Muscle of leg (tissue), 16 donors: ENCODE measurements at places on chromosomes 1 and 21. TPM values are rescaled to one million over a fixed set of nuclear protein-coding genes. Genes with fewer than 3 reads are reported as not detected.

SPRR3 gene
- 38.9 TPM for polyA plus RNA-seq

GRCh38 chr1:90713741-90714509, 3.2 kb downstream of the BARHL2 start:
- H3K4me1 ChIP-seq: peaks cover 24% of the 10 kb centered on the region
- H3K4me3 ChIP-seq: no peak overlapping the region
- no peak overlapping the region for H3K27ac ChIP-seq

DNA sequence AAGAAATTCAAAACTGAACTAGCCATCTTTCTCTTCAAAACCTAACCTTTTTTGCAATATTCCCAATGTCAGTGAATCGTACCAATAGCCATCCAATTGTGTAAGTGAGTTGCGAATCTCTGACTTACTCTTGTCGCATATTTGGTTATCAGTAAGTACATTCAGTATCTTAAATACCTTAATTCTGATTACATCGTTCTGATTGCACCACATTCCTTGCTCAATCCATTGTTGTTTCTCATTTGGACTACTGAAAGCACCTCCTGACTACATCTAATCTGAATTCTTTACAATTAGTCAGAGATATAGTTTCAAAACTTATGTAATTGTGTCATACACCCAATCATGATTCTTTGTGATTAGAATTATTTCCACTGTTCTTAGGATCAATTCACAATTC, 16.8 kb upstream of the BRINP3 start:
- no peak for DNase-seq
- H3K36me3 ChIP-seq: no peaks in the 10 kb centered on the region
- no peak overlapping the region for H3K27ac ChIP-seq
- H3K4me1 ChIP-seq: no peaks in the 10 kb centered on the region

DNA sequence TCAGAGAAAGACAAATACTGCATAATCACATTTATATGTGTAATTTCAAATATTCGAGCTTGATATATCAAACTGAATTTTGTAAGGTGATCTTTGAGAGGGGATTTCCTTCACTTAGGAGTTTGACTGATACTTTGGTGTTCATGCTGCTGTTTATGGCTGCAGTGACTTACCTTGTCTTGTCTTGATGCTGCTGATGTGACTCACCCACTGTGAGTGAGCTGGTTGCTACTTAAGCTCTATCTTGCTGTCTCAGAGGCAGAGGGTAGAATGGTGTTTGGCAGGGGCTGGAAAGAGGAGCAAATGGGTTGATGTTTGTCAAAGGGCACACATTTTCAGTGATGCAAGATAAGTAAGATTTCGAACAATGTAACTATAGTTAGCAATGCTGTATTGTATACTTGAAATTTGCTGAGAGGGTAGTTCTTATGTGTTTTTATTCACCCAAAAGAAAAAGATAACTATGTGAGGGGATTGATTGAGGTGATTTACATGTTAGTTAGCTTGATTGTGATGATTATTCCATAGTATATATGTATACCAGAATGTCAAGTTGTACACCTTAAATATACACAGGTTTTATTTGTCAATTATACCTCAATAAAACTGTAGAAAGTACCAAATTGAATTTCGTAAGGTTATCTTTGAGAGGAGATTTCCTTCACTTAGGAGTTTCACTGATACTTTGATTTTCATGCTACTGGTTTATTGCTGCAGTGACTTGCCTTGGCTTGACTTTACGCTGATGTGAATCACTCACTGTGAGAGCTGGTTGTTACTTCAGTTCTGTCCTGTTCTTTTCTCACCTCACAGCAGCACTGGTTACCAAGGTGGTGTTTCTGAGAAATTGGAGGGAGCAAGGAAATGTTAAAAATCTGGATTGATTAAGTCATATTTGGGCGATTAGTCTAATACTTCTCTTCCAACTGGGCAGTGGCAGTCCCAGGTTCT, 94.5 kb upstream of the SLC5A9 start:
- no peak for DNase-seq
- no peaks in the 10 kb centered on the region for H3K27me3 ChIP-seq
- H3K27ac ChIP-seq: no peak overlapping the region
- H3K36me3 ChIP-seq: no peaks in the 10 kb centered on the region
- H3K4me3 ChIP-seq: no peak overlapping the region
- no peaks in the 10 kb centered on the region for H3K4me1 ChIP-seq

ETV3L gene
- polyA plus RNA-seq: not detected

DNA sequence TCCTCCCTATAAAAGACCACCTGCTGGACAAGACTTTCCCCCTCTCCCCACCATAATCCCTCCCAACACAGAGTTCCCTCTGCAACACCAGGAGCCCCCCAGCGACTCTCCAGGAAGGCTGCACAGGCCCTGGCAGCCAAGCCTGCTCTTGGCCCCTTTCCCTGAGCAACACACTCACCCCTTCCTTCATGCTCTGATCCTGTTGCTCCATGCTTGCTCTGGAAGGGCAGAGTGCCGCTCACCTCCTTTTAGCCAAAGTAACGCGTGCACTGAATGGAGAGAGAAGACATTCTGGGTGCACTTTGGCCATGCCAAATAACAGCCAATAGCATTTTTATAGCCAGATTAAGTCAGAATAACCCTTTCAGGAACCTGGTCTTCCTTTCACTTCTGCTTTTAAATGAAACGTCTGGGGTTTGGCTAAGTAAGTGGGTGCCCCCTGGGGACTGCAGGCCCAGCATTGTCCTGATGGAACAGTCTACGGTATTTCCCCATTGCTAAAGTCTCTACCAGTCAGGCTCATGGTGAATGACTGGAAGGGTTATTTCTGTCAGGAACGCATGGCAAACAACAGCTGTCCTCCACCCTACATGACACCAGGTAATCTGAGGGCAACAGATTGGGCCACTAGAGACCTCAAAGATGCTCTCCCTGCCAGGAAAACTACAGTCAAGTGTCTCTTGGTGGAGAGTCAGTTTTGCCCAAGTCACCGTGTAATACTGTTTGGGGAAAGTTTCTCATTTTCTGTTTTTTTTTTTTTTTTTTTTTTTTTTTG, at the start of gene SLC2A5:
Gene SLC2A5, minus strand, starts transcription at position 310 of the 775 bp plus-strand sequence. Its CDS starts 99 bp downstream, at position 211.
- peak within 1 kb of the TSS; percentile 4 for H3K4me3 ChIP-seq
- peak within 1 kb of the TSS; percentile 84 for H3K27ac ChIP-seq
- peak; percentile 59 for DNase-seq
- H3K36me3 ChIP-seq: no peaks in the 10 kb centered on the region
- peaks cover 31% of the 10 kb centered on the region for H3K4me1 ChIP-seq
- no peaks in the 10 kb centered on the region for H3K27me3 ChIP-seq

GRCh38 chr21:16583556-16583955, 853.8 kb downstream of the USP25 start:
- H3K4me3 ChIP-seq: no peak overlapping the region
- H3K27me3 ChIP-seq: no peaks in the 10 kb centered on the region
- DNase-seq: no peak
- H3K27ac ChIP-seq: no peak overlapping the region
- H3K36me3 ChIP-seq: no peaks in the 10 kb centered on the region
- H3K4me1 ChIP-seq: peaks cover 18% of the 10 kb centered on the region

DIO1 gene
- polyA plus RNA-seq: 0.10 TPM

CD160 gene
- polyA plus RNA-seq: 0.10 TPM

GRCh38 chr1:109133815-109134214, 19.9 kb downstream of the ELAPOR1 start:
- H3K27ac ChIP-seq: no peak overlapping the region
- no peaks in the 10 kb centered on the region for H3K4me1 ChIP-seq
- no peaks in the 10 kb centered on the region for H3K36me3 ChIP-seq

- H3K4me1 ChIP-seq: peaks cover 3% of the 10 kb centered on the region
- no peak for DNase-seq
- H3K27me3 ChIP-seq: peaks cover 4% of the 10 kb centered on the region
- H3K36me3 ChIP-seq: no peaks in the 10 kb centered on the region
- no peak overlapping the region for H3K27ac ChIP-seq
Observed at GRCh38 chr1:63916485-63917360, 142.9 kb downstream of the ROR1 start.

GRCh38 chr1:89273324-89273778, 691 bp upstream of the GBP5 start:
- H3K27ac ChIP-seq: no peak overlapping the region
- no peak for DNase-seq
- no peak overlapping the region for H3K4me3 ChIP-seq
- H3K4me1 ChIP-seq: no peaks in the 10 kb centered on the region
- H3K27me3 ChIP-seq: no peaks in the 10 kb centered on the region

BACE2 gene
- polyA plus RNA-seq: 41.3 TPM

LCE6A gene
- polyA plus RNA-seq: not detected

GRCh38 chr1:18293291-18293690, 185.7 kb downstream of the IGSF21 start:
- no peak overlapping the region for H3K4me3 ChIP-seq
- no peak for DNase-seq
- H3K4me1 ChIP-seq: no peaks in the 10 kb centered on the region
- no peaks in the 10 kb centered on the region for H3K36me3 ChIP-seq
- no peak overlapping the region for H3K27ac ChIP-seq

PGM1 gene
- polyA plus RNA-seq: 60.0 TPM

DNA sequence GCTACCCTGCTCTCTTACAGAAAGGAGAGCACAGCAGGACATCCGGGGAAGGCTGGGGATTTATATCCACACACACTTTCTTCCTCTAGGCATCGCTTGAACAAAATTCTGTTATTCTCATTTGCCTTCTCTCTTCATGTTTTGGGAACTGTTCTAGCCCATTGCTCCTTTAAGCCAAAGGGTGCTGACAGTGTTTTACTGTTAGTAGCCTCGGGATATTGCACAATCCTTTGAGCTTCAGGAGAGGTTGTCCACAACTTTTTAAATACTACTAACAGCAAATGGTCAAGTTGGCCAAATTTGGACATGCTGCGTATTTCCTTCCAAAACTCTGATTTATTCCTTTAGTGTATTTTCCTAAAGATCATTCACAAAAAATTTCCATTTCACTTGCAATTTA, 579.2 kb upstream of the RGS18 start:
- H3K27me3 ChIP-seq: no peaks in the 10 kb centered on the region
- no peaks in the 10 kb centered on the region for H3K36me3 ChIP-seq
- no peak overlapping the region for H3K27ac ChIP-seq
- peak; percentile 44 for DNase-seq
- H3K4me3 ChIP-seq: no peak overlapping the region

GRCh38 chr1:211650904-211651303, 24.5 kb downstream of the NEK2 start:
- no peak overlapping the region for H3K27ac ChIP-seq
- no peaks in the 10 kb centered on the region for H3K36me3 ChIP-seq
- H3K27me3 ChIP-seq: no peaks in the 10 kb centered on the region
- DNase-seq: no peak
- H3K4me3 ChIP-seq: no peak overlapping the region

DNA sequence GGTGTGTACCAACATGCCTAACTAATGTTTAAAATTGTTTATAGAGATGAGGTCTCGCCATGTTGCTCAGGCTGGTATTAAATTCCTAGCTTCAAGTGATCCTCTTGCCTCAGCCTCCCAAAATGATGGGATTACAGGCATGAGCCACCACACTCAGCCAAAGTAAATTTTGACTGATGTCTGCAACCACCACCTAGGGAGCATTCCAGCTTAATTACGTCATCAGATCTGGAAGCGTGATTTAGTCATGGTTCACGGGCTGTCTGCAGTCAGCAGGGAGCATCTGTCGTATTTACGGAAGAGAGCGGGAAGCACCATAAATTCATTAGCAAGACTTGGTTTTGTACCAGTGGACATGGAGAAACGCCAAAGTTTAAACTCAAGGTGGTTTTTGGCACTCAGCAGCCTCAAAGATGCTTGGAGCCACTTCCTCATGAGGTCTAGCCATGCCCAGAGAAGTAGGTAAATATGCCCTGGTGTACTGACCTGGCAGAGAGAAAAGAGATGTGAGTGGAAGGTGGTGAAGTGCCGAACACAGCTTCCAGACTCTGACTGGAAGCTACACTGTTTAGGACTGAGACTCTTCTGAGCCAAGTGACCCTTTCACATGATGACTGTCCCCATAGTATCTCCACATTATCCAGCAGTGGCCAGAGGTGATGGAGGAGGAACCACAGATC, 60.8 kb upstream of the SLC35F3 start:
- DNase-seq: no peak
- no peak overlapping the region for H3K4me3 ChIP-seq
- no peaks in the 10 kb centered on the region for H3K27me3 ChIP-seq
- no peaks in the 10 kb centered on the region for H3K4me1 ChIP-seq

- H3K36me3 ChIP-seq: no peaks in the 10 kb centered on the region
- no peaks in the 10 kb centered on the region for H3K27me3 ChIP-seq
- no peak overlapping the region for H3K27ac ChIP-seq
- H3K4me3 ChIP-seq: no peak overlapping the region
Observed at GRCh38 chr1:41907446-41907845, 11.3 kb downstream of the HIVEP3 start.

DNA sequence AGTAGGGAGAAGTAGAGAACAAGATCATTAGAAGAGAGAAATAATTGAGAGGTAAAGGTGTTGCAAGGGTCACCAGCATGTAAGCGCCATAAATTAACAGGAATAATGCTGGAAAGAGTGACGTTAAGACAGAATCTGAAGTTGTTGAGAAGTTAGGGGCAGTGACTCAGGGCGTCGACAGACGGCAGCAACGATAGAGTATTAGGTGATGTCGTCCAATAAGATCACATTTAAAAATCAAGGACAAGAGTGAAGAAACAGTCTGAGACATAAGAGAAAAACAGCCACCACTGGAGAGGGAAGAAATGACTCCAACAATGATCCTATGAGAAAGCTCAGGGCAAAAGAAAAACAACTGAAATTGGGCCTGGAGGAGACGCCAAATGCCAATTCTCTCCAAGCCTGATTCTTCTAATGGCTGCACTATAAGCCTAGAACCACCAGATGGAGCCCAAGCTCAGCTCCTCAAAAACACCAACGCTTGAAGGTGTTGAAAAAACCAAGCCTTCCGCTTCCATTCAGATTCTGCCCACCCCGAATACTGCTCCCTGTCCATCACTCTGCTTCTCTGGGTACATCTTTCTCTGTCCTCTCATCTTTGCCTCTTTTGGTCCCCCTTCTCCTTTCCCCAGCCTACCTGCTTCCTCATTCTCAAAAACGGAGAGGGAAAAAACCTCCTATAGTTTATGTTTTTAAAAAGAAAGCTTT, 70.0 kb downstream of the LUZP1 start:
- H3K36me3 ChIP-seq: peaks cover 10% of the 10 kb centered on the region
- H3K4me1 ChIP-seq: peaks cover 6% of the 10 kb centered on the region
- no peaks in the 10 kb centered on the region for H3K27me3 ChIP-seq
- H3K4me3 ChIP-seq: no peak overlapping the region

DNA sequence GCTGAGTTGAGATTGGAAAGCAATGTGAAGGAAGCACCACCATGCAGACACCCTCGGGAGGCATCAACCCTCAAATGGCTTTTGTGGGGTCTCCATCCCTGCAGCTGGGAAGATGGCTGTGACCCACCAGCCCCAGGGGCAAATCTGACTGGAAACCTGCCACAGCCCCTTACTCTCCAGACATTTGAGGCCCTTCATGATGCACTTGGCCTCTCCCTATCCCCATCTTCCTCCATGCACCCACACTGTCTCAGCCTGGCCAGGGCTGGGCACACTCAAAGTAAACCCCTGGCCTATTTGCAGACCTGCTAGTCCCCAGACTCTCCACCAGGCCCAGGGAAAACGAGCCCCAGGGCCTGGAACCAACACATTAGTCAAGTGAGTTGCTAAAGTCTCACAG, 205.2 kb downstream of the MATN1 start:
- no peaks in the 10 kb centered on the region for H3K36me3 ChIP-seq
- H3K4me1 ChIP-seq: peaks cover 14% of the 10 kb centered on the region
- no peak for DNase-seq
- no peak overlapping the region for H3K4me3 ChIP-seq

GRCh38 chr1:23558140-23558871, 995 bp downstream of the ID3 start:
- H3K4me3 ChIP-seq: peak overlapping the region; percentile 95
- H3K4me1 ChIP-seq: peaks cover 79% of the 10 kb centered on the region
- peaks cover 13% of the 10 kb centered on the region for H3K36me3 ChIP-seq
- DNase-seq: peak; percentile 84

GRCh38 chr1:185166106-185166505, 9.1 kb downstream of the SWT1 start:
- H3K27me3 ChIP-seq: no peaks in the 10 kb centered on the region
- no peaks in the 10 kb centered on the region for H3K4me1 ChIP-seq
- no peak for DNase-seq

OPTC gene
- not detected for polyA plus RNA-seq
